Muscle of back (tissue), 13 donors: ENCODE measurements at places on chromosomes 4 and X.

- no peak for DNase-seq
Observed at GRCh38 chrX:8969378-8969777, 64.5 kb downstream of the FAM9B start.

GRCh38 chrX:47798861-47799260 lies 37.8 kb upstream of the ZNF81 start:
- DNase-seq: no peak

- no peak for DNase-seq
Observed at GRCh38 chr4:47505666-47506065, 20.6 kb downstream of the ATP10D start.

DNA sequence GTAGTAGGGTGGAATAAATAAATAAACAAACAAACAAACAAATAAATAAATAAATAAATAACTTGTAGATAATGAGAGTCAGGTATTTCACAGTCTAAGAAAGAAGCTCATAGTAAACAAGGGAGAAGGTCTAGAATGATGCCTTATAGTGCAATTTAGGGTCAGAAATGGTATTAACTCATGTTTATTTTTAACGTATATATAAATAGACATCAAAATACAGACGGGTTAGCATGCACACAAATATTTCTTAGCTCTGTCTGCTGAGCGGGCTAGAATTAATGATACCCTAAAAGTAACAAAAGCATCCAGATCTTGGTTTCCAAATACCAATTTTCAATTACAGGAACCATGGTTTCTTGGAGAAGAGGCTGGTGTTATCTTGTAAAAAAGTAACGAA lies 16.6 kb downstream of the PFKFB1 start:
- no peak for DNase-seq

- DNase-seq: no peak
Observed at GRCh38 chr4:189046642-189047041, 894.0 kb upstream of the FRG1 start.

GRCh38 chr4:6908432-6909112 lies 1.1 kb upstream of the TBC1D14 start:
- no peak for DNase-seq

- DNase-seq: no peak
Observed at GRCh38 chrX:30580641-30581040, 3.1 kb upstream of the TASL start.

DNA sequence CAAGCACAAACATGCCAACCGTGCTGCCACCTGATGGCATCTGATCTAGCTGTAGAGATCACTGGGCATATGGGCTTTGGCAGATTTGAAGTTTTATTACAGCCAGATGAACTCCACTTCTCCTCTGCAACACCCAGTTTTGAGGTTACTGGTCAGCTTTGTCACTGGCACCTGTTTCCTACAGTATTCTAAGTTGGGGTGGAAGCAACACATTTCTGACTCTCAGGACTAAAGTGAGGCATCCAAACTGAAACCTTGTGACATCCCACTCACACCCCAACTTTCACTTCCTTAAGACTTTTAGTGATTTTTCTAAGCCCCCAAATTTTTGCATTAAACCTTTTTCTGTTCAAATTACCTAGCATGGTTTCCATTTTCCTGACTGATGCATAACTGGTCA lies 115.1 kb upstream of the PCDH18 start:
- no peak for DNase-seq
